GM10248 (cell line): ENCODE measurements at places on chromosomes 5 and 9.

- DNase-seq = peak; percentile 50
These were observed 120.9 kb downstream of the WNK2 start for GRCh38 chr9:93304574-93305496.

GRCh38 chr5:39119404-39120051 is 45.3 kb upstream of the RICTOR start:
- DNase-seq = no peak

DNA sequence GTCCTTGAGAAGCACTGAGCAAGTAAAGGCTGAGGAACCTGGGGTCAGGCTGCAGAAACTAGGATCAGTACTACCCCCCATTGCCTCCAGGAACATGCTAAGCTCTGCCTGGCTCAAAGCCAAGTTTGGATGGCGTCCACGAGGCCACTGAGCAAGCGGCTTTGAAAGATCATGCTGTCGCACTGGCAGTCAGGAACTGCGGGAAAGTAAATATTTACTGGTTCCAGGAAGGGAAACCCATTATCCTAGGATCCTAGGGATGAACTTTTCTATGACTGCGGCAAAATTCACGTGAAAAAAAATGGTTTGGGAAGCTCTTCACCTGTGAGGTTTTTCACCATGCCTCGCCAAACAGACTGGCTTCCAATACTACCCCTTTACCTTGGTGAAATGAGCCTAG is 75.3 kb upstream of the PJA2 start:
- no peak for DNase-seq

DNA sequence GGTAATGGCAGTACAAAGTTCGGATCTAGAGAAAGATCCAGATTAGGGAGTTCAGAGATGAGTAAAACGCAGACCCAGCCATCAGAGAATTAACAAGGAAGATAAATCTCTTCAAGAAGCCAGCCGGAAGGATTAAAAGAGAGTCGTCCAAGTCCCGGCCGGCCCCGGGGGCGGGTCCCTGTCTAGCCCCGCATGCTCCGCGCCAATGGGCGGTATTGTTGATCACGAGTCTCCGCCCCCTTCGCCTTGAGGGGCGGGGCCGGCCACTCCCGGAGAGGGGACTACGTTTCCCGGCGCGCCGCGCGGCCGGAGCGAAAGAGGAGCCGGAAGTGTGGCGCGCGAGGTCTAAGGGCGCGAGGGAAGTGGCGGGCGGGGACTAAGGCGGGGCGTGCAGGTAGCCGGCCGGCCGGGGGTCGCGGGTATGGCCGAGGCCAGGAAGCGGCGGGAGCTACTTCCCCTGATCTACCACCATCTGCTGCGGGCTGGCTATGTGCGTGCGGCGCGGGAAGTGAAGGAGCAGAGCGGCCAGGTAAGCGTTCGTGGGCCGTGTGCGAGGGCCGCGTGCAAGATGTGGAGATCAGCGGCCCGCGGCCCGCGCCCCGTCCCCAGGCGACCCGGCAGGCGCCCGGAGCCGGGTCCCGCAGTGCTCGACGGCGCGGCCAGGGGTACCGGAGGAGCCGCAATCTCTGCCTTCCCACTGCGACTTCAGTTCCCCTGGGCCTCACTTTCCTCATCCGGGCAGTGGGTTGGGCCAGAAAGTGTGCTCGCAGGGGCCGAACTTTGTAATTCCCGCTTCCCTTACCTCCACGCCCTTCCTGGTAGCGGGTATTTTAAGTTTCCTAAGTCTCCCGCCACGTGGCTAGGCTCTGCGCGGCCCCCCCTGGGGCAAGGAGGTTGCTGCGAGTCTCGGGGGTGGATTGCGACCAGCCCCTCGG is at the start of gene TCOF1:
Gene TCOF1, plus strand, starts transcription at position 372 of the 935 bp plus-strand sequence. Its CDS starts 50 bp downstream, at position 422.
- DNase-seq = peak; percentile 97

DNA sequence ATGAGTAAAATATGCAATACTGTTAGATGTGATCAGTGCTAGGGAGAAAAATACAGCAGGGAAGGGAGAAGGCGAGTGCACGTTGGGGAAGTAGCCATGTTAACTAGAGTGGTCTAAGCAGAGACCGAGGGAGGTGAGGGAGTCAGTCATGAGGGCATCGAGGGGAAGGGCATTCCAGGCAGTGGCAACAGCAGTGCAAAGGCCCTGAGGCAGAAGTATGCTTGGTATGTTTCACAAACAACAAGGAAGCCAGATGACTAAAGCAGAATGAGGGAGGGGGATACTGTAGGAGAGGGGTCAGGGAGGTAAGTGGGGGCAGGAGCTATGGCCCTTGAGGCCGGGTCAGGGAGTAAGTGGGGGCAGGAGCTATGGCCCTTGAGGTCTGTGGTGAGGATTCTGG is 123.3 kb upstream of the BOD1 start:
- DNase-seq = no peak
